CD4-positive, alpha-beta memory T cell (primary cell): ENCODE measurements at places on chromosomes 2 and 18. TPM values are rescaled to one million over a fixed set of nuclear protein-coding genes. Genes with fewer than 3 reads are reported as not detected.

GRCh38 chr2:127672341-127673224 is 2.7 kb downstream of the LIMS2 start:
- H3K4me3 ChIP-seq = no peak overlapping the region
- no peak overlapping the region for H3K27ac ChIP-seq
- peaks cover 4% of the 10 kb centered on the region for H3K4me1 ChIP-seq
- DNase-seq = no peak
- no peaks in the 10 kb centered on the region for H3K36me3 ChIP-seq
- H3K27me3 ChIP-seq = peaks cover 10% of the 10 kb centered on the region

Gene PRKAG3
- not detected for total RNA-seq

DNA sequence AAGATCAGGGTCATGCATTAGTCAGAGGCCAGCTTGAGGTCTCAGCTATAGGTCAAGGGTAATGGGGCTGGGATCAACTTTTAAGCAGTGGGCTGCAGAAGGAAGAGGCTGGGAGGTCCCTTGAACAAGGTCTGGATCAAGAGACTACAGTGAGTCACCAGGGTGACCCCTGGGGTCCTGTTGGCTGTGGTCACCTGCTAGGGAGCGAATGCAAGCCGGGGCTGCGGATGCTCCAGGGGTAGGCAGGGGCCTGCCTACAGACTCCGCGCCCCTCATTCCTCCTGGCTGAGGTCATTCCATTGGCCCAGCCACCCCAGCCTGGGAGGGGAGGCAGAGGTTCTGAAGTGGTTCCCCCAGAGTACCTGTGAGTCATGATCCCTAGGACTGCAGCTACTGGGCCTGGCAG is 110.4 kb downstream of the CYP26B1 start:
- H3K36me3 ChIP-seq = no peaks in the 10 kb centered on the region
- no peak overlapping the region for H3K4me3 ChIP-seq
- H3K27ac ChIP-seq = no peak overlapping the region
- DNase-seq = no peak
- H3K27me3 ChIP-seq = no peaks in the 10 kb centered on the region

DNA sequence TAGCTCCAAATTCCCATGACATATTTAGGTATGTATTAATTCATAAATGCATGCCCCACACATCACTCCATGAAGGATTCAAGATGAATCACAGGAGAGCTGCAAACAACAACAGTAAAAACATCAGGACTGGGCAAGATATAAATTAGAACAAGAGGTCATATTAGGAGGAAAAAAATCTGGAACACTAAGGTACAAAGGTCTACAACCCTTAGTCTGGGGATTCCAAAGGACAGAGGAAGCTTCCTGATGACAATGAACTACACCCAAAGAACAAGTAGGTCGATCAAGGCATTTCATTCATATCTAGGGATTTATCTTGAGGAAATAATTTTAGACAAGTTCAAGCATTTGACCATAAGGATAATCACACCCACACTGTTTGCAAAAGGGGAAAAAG is 14.5 kb downstream of the VPS4B start:
- H3K36me3 ChIP-seq = peaks cover 41% of the 10 kb centered on the region
- H3K27me3 ChIP-seq = no peaks in the 10 kb centered on the region
- no peak for DNase-seq
- H3K4me3 ChIP-seq = no peak overlapping the region

Gene MC5R
- not detected for total RNA-seq

- DNase-seq = no peak
- no peaks in the 10 kb centered on the region for H3K4me1 ChIP-seq
- no peak overlapping the region for H3K4me3 ChIP-seq
- H3K36me3 ChIP-seq = no peaks in the 10 kb centered on the region
- H3K27me3 ChIP-seq = no peaks in the 10 kb centered on the region
Measured at GRCh38 chr2:166134252-166135151, 6.7 kb upstream of the SCN1A start.

DNA sequence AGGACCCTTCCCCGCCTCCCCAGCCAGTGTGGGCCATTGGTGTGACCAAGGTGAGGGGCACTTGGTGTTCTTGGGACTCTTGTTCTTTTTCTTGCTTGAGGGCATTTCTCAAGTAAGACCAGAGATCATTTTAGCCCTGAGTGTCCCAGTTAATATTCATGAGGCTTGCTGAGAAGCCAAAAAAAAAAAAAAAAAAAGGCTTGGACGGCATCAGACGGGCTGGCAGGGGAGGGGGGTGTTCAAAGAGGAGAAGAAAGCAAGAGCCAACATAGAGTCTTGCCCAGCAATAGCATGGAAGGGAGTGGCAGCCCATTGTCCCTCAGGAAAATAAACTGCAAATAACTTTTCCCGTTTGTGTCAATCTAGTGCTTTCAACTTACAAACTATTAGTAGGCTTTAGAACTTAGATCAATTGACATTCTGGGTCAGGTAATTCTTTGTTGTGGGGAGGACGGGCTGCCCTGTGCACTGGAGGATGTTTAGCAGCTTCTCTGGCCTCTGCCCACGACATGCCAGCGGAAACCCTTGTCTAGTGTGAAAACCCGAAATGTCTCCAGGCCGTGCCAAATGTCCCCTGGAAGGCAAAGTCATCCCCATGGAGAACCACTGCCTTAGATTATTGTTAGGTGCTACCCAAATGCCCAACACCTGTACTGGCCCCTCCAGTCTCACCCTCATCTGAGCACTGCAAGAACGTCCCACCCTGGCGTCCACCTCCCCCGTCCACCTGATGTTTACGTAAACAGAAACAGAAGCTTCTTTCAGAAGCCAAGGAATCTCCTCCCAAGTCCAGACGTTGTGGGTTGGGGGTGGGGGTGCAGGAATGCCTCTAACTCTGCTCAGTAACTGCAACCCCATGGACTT is 163.4 kb downstream of the BCL2 start:
- H3K27ac ChIP-seq = peak overlapping the region; percentile 97
- no peaks in the 10 kb centered on the region for H3K27me3 ChIP-seq
- DNase-seq = no peak
- peak overlapping the region; percentile 66 for H3K4me3 ChIP-seq
- H3K4me1 ChIP-seq = peaks cover 100% of the 10 kb centered on the region

- H3K36me3 ChIP-seq = no peaks in the 10 kb centered on the region
- no peak for DNase-seq
- H3K27ac ChIP-seq = no peak overlapping the region
- peaks cover 85% of the 10 kb centered on the region for H3K27me3 ChIP-seq
- no peak overlapping the region for H3K4me3 ChIP-seq
Measured at GRCh38 chr2:176128172-176128981, 1.1 kb upstream of the HOXD8 start.

Gene PDE11A
- total RNA-seq = not detected

Gene ADCYAP1
- not detected for total RNA-seq

- no peak overlapping the region for H3K27ac ChIP-seq
- H3K4me1 ChIP-seq = peaks cover 42% of the 10 kb centered on the region
- no peak overlapping the region for H3K4me3 ChIP-seq
- no peaks in the 10 kb centered on the region for H3K36me3 ChIP-seq
Measured at GRCh38 chr2:8548065-8548618, 133.7 kb upstream of the ID2 start.

GRCh38 chr2:205261516-205262020 is 420.7 kb upstream of the NRP2 start:
- no peak overlapping the region for H3K4me3 ChIP-seq
- DNase-seq = no peak
- H3K27ac ChIP-seq = no peak overlapping the region
- H3K27me3 ChIP-seq = no peaks in the 10 kb centered on the region

DNA sequence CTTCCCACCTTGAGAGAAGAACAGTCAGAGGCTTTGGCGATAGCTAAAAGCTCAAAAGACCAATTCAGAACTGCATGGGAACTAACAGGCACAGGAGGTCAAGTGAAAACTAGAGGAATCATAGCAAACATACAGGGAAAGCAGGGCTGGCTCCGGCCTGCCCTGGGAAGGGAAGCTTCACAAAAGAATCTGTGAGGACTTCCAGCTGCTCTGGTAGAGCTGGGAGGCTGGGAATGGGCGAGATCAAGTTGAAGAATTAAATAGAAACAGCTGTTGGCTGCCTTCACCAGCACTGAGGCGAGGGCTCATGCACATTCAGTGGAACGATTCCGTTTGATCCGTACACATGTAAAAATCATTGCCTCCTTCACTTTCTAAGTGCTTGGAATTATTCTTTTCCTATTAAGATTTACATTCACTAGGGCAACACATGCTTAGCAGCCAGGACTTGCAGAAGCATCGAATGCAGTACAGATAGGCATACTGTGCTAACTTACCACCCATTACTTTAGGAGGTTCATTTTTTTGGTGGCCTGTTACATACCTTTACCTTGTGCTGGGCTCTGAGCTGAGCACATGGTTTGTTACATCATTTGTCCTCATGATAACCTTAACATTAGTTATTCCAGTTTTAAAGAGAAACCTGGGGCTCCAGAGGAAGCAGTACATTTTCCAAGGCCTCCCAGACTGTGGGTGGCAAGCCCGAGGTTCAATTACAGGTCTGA is 125.4 kb upstream of the RNF152 start:
- no peaks in the 10 kb centered on the region for H3K36me3 ChIP-seq
- H3K4me3 ChIP-seq = no peak overlapping the region
- no peaks in the 10 kb centered on the region for H3K4me1 ChIP-seq
- no peak for DNase-seq

Gene GATA6
- total RNA-seq = not detected

DNA sequence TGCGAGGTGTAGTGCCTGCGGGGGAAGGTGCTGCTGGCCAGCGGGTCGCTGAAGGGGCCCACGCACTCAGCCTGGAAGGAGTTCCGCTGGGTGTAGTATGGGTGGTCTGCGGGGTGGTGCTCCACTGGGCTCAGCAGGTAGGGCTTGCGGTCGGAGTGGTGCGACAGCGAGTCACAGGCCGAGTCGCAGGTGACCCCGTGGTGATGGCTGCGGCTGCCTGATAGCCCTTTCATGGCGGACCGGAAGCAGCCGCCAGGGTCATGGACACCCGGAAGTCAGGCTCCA is 429.8 kb downstream of the TGIF1 start:
- DNase-seq = no peak
- H3K4me1 ChIP-seq = no peaks in the 10 kb centered on the region
- H3K36me3 ChIP-seq = no peaks in the 10 kb centered on the region
- H3K27me3 ChIP-seq = no peaks in the 10 kb centered on the region
- H3K4me3 ChIP-seq = no peak overlapping the region
